ENCODE measurements at places on chromosomes 3 and 15. TPM values are rescaled to one million over a fixed set of nuclear protein-coding genes. Genes with fewer than 3 reads are reported as not detected.

GRCh38 chr3:30002797-30003196, 603.6 kb upstream of the TGFBR2 start:
- DNase-seq = no peak

DNA sequence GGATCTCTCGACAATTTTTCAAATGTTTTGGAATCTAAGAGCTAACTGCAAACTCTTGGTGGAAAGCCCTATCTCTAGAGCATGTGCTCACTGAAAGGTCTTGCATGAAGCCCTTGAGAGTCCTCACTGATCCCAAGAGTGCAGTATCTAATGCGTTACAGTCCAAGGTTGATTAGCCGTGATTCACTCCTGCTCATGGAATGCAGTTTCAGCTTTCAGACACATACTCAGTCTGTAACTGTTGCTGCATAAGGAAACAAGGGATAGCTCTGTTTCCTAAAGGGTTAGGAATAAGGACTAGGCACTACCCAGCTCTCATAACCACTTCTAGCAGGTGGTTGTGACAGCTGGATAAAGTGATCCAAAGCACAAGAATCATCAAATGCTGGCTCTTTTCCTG, 687.4 kb upstream of the CFAP20DC start:
- DNase-seq = no peak

- no peak for DNase-seq
These were observed 172.0 kb downstream of the UNC13C start for GRCh38 chr15:54150255-54150654.

- no peak for DNase-seq
These were observed 3.3 kb downstream of the FETUB start for GRCh38 chr3:186643493-186643892.

DNA sequence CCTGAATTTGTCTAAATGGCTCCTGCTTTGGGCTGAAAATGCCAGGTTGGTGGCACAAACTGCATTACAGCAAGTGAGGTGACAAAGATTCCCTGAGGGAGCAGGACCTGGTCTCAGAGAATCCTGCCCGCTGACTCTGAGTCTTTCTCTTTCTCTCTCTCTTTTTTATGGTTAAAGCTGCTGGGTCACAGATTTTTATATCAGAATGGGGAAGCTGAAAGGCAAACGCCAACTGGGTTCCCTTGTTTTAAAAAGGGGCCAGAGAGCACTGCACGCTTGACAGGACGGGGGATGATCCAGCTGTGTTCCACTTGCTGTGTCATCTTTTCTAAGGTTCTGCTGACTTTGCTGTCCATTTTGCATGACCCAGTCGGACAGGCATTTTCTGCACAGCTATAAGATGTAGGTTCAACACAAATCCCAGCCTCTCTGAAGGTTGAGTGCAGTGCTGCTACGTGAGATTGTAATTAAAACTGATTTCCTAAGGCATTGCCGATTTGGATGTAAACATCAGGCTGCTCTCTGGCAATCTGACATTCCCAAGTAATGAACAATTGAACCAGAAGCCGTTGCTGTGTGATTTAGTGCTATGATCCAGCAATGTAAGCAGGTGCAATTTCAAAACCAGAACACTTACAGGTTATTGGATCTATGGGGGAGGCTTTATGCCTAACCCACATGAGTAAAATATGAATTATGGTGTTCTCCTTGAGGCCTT, 25.8 kb downstream of the ARHGEF3 start:
- DNase-seq = no peak

DNA sequence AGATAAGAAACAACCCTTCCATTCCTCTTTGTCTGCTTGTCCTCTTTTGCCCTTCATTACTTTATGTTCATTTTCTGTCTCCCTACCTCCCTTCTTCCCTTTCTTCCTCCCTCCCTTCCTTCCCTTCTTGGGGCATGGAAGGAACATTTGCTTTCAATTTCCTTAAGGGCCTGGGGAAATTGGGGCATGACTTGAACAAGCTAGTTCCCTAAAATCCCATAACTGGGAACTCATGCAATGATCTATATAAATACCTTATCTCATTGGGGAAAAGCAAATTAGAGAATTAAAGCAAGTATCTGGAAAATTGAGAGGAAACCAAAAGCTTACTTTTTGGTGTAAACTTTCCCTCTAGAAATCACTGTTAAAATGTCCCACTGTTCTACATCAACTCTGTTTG, 35.7 kb downstream of the BOC start:
- DNase-seq = no peak

GRCh38 chr3:156862338-156862737, 36.2 kb downstream of the LEKR1 start:
- no peak for DNase-seq

- no peak for DNase-seq
These were observed 36.7 kb downstream of the CIP2A start for GRCh38 chr3:108552267-108553159.

GRCh38 chr15:64905119-64905831, 6.4 kb upstream of the ANKDD1A start:
- DNase-seq = peak; percentile 56

DNA sequence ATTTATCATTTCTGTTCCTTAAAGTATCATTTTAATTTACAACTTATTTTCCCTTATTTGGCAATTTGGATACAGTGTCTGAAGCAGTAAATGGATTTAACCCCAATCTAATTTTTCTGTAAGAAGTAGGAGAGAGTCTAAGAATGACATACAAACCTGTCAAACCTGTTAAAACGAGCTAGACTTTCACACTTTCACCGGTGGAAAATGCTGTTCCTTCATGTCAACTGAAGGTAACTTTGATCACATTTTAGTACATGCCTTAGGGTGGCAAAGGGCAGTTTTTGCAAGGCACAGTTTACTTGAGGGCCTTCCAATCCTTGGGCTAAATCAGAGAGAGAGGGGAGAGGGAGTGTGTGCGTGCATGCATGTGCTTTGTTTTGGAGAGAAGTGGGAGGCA, 221.4 kb downstream of the THSD4 start:
- no peak for DNase-seq

DNA sequence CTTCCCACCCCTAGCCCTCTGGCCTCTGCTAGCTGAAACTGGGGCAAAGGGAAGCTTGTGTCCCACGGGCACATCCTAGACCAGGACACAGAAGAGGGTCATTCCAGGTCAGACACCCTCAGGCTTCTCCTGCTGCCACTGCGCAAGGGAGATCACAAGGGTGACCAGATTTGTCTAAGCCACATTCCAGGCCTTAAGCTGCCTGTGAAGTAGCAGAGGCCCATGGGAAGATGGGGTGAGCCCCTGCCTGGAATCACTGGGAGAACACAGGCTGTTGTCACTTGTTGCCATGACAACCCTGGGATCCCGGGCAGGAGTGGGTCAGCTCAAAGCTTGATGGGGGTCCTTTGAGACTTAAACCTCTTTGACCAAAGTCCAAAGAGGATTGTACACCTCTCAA, 10.8 kb downstream of the STRA6 start:
- DNase-seq = no peak

DNA sequence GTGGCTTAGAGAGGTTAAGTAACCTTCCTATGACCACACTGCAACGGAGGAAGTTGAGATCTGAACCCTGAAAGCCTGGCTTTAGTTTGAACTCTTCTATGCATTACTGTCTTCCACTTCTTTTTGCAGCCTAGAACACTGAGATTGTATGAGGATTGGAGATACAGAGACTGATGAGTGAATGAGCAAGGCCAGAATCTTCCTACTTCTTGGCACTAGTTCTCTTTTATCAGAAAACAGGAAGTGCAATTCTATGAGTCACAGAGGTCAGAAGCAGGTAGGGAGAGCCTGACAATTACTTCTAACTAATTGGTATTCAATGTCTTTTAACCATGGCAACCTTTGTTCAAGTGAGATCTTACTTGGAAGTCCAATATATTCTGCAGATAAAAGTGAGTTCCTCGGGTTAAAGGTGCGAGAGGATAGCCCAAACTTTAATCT, 219.0 kb downstream of the SHQ1 start:
- DNase-seq = no peak

DNA sequence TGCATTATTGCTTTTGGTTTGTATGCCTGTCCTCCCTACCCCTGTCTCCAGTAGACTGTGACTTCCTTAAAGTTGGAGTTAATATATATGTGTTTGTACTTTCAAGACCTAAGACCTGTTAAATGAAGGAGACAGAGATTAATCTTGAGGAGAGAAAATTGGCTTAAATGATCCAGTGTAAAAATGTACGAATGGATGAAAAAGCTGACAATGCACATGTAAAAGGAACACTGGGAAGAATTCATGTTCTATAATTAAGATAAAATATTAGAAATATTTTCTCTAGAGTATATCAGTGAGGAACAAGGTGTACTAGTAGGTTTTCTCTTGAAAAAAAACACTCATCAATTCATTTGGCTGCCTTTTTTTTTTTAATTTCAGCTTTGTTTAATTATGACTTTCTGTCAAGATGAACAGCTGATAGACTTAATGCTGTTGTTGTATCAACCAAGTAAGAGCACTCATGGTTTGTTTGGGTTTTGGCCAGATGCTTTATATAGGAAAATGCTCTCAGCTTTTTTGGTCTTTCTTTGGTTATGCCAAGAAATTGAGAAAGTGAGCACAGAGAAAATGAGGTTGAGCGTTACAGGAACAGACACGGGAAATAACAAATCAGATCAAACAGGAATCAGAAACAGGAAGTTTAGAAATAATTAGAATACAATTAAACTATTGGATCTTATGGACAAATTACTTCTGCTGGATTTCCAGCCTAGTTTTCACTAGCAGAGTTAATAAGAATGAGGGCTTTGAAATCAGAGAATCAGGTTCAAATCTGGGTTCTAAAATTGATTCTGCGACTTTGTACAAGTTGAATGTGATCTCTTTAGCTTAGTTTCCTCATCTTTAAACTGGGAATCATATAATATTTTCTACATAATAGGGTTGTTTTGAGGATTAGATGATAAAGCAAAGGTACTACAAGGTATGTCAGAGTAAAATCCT, 38.3 kb upstream of the AADAC start:
- DNase-seq = no peak

DNA sequence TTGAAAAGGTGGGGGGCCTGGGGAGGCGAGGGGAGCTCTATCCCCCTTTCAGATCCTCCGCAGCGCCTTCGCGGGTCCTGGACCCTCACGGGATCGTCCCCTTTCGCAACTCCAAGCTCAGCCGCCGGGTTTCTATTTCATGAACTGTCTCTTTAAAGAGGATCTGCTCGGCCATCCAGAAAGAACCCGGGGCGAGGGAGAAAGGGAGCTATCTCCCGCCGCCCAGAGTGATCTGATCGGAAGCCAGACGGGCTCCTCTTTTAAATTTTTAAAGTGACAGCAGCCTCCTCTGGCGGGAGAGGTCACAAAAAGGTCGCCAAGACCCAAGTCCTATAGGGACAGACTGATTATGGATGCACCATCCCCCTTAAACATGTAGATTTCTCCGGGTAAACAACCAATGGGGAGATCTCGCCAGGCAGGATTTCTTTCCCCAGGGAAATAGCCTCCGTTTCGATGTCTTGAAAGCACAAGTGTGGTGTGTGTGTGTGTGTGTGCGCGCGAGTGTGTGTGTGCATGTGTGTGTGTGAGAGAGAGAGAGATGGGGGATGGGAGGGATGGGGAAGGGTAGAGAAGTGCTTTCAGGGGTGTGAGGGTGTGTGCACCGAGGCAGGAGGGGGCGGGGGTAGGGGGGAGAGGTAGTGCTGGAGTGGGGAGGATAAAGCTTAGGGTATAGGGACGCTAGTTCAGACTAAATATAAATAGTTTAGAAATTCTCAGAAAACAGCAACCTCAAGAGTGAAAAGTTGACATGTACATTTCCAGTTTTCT, 516.1 kb downstream of the MECOM start:
- no peak for DNase-seq

DNA sequence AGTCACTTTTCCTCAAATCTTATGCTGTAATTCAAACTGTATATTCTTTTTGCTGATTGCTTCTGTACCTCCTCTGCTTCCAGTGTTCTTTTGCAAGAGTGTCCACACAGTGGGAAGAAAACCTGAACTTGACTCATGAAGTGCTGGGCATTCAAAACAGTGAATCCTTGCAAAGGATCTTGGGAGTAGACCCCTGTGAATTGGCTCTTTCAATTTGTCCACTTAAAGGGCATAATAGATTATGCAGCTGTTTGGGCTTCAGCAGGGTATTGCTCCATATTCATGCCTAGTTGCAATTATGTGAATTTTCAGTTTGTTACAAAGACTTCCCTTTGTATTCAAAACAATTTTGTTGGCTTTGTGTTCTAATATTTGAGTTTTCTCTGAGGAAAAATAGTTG, 11.4 kb downstream of the ZFAND6 start:
- no peak for DNase-seq

- no peak for DNase-seq
These were observed 161.2 kb downstream of the ATP10A start for GRCh38 chr15:25701721-25702465.

DNA sequence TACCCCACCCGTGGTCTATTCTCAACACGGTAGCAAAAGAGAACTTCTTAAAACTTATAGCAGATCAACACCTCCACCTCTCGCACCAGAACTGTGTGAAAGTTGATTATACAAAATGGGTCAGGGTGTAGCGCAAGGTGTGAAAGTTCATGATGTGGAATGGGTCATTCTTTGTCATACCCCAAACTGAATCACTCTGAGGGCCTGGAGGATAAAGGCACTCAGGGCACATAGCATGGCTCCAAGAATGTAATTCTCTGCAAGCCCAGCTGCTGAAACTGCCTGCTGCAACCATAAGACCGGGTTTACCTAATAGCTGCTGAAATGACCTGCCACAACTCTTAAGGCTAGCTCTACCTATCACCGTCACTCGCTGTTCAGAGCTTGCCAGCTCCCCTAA, 70.0 kb downstream of the FOXP1 start:
- DNase-seq = no peak

DNA sequence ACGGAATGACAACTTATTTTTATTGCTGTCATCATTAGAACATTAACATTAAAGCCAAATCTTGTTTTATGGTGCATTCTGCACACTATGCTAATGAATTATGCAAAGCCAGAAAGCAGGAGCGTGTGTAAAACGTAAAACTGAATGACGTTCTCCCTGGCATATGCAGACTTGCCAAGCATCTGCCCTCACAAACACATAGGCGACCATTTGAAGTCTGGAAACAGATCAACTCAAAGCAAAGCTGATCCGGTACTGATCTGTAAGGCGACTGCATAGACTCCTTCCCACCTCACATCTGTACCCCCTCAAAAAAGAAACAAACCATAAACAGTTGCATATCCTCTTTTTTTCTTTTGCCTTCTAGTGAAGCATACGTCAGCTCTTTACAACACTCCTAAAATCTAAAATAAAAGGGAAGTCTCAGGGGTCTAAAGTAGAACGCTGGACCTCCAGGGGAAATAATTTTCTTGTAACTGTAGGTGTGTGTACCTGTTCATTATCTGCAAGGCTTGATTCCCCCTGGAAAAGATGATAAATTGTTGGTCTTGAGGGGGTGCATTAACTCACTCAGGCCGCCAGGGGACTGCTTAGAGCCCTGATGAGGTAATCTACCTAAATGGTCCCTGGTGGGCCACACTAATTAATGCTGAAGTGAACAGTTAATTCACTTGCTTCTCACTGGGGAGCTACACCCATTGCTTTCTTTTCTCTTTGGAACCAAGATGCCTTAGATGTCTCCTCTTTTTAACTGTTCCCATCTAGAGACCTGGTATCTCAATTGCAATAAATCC, 231.4 kb downstream of the CDIN1 start:
- no peak for DNase-seq

The LRRC31 gene
- total RNA-seq = not detected

The DOCK3 gene
- total RNA-seq = 0.89 TPM

The GOLGA6L10 gene
- 3.3 TPM for total RNA-seq

The GATA2 gene
- total RNA-seq = 3.3 TPM

The TRPM1 gene
- 3.5 TPM for total RNA-seq

The SLC38A3 gene
- total RNA-seq = 0.79 TPM
